ENCODE measurements at places on chromosomes 3 and 15.

- no peak for DNase-seq
Observed at GRCh38 chr3:126617571-126617970, 37.4 kb downstream of the TXNRD3 start.

DNA sequence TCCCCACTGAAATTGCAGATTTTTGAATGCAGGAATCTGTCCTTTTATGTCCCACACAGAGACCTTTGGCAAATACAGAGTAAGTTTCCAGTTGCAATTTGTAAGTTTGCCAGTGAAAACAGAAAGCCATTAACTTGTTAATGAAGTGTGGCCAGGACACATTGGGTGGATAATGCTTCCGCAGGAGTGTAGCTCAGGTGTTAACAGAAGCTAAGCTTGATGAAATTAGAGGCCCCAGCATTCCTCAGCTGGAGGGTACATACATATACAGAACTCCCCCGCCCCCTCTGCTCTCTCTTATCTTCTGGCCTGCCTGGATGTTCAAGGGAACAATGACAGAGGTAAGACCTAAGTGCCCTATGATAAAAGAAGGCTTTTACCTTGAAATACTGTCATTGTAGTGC lies 8.1 kb upstream of the LRRC2 start:
- no peak for DNase-seq

DNA sequence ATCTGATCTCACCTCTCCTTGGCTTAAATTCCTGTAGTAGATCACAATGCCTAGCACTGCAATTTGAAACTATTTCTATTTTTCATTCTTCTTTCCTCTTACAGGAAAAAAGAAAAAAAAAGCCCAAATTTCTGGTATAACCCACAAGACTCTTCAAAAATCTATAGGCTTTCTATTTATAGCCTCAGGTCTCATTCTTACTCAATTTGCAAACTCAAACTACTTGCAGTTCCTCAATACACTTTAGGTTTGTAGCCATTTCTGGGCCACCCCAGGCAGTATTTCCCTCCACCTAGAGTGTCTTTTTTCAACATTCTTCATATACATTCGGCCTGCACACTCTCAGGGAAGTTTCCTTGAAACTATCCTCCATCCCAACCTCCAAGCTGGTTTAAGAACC lies 169.0 kb downstream of the TBC1D5 start:
- DNase-seq: no peak

- DNase-seq: no peak
Observed at GRCh38 chr3:139745831-139746230, 68.1 kb upstream of the NMNAT3 start.

DNA sequence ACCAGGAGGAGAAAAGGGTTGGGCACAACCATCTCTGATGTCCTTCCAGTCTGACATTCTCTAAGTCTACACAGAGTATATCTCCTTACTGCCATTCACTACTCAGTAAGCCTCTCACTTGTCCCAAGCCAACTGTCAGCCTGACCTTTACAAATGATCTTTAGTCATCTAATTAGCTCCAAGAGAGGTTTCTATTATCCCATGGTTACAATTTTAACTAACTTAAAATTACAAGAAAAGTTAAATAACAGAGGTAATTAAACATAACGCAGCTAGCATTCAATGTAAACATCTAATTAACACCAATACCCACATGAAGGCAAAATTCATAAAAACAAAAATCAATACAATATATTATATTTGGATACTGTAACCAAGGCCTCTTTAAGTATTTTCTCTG lies 126.9 kb downstream of the LSAMP start:
- no peak for DNase-seq

GRCh38 chr3:171236265-171237008 lies 209.9 kb upstream of the SLC2A2 start:
- no peak for DNase-seq

- DNase-seq: no peak
Observed at GRCh38 chr3:53711387-53711786, 134.8 kb downstream of the CHDH start.

DNA sequence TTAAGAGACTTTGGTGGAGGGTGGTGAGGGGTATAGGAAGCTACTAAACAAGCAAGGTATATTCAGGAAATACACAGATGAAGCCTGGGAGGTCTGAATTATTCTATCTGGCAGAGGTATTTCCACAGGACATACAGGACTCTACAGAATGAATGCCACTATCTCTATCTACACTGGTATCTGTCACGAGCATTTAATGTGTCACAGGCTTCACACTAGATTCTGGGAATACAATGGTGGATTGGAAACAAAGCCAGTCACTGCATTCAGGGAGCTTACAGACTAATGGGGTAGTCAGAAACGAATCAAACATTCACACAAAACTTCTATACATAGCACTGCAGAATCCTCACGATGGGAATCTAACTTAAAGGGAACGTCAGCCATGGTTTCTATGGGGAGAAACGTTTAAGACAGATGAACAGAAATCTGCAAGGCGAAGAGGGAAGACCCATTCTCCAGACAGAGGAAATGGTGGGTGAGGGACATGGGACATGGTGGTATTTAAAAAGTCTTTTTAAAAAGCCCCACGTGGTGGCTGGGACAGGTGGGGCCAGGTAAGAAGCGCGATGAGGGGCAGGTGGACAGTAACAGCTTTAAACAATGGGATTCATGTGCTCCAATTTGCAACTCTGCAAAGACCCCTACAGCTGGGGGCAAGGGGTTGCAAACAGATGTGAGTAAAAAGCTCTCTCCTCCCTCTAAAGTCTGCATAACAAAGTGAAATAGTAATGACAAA lies 16.5 kb downstream of the LRIG1 start:
- no peak for DNase-seq

Measured in CD4-positive, alpha-beta T cell treated with Interleukin-21 for 1 hour (primary cell).